Fibroblast of skin of abdomen (primary cell): ENCODE measurements at places on chromosomes 6 and 20.

DNA sequence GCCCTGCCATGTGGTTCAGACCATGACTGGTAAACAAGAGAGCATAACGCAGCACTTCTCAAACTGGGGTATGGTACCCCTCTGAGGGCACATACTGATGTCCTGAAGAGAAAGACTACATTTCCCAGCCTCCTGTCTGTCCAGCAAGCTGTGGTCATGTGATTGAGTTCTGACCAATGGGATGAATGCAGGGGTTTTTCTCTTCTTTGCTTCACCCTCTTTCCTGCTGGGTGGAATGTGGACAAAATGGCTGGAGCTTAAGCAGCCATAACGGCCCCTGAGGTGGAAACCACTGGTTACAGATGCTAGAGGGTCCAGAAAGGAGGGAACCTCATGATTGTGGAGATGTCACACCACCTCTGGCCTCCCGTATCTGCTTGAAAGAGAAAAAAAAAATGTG lies 19.4 kb upstream of the KCNB1 start:
- peak; percentile 10 for DNase-seq

DNA sequence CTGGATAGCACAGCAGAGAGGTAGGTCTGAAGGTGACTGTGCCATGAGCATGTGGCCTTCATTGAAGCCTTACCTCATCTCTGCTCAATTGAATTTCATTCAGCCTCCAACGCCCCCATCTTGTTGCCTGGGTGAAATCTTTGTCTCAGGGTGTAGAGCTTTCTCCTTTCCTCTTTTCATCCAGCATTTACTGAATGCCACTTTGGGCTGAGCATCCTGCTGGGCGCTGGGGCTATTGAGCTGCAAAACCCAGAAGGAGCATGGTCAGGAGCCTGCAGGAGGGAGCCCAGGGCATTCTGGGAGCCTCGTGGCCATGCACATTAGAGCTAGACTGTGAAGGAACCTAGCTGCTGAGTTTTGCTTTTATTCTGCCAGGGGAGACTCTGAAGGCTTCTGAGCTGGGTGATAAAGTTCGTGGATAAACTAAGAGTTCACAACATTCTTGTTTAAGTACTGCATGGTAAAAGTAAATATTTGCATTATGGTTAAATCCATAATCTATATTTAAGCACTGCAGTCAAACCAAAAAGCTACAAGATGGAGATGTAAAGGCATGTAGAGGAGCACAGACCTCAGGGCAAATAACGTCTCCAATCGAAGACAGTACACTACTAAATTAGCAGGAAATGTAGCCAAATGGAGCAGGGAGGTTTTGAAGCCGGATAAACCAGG lies 13.2 kb upstream of the ASXL1 start:
- DNase-seq = no peak

DNA sequence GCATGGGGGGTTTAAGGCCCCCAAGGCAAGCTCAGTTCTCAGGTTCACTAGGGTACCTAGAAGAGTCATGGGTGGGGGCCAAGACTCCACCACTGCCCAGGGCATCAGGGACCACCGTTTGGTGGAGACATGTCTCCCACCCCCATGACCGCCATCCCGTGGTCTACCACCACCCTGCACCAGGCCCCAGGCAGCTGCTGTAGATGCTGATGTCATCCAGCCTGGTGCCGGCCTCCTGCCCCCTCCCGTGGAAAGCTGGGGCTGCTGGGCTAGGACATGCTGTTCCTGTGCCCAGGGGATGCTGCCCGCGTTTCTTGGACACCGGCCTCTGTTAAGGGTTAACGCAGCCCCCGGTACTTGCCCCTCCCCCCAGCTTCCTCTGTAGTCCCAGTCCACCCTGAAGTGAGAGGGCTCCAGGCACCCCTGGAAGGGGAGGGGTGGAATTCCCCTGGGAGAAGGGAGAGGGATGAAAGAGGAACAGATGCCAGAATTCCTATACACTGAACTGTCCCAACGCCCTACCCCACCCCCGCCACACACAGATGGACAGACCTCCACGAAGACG lies 587 bp downstream of the IP6K3 start:
- DNase-seq = peak; percentile 60

DNA sequence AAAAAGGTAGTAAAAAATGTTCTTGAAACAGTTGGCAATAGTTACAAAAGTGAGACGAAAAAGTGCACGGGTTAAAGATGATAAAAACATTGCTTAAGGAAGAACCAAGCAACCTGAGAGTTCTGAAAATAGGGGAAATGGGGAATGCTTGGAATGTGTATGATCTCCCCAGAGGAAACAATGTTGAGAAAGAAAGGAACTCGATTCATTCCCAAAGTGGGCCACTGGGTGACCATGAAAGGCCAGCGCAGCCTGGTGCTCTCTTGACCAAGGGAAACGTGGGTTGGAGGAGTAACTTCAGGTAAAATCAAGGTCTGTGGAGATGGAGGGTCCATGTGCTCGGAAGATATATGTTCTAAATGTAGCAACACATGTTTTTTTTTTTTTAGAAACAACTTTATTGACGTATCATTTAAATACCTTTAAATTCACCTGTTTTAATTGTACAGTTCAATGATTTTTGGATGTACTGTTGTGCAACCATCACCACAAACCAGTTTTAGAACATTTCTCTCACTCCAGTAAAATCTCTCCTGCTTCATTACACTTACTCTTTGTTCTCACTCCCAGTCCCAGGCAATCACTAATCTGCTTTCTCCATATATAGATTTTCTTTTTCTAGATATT lies 34.5 kb upstream of the CEP85L start:
- DNase-seq = no peak

DNA sequence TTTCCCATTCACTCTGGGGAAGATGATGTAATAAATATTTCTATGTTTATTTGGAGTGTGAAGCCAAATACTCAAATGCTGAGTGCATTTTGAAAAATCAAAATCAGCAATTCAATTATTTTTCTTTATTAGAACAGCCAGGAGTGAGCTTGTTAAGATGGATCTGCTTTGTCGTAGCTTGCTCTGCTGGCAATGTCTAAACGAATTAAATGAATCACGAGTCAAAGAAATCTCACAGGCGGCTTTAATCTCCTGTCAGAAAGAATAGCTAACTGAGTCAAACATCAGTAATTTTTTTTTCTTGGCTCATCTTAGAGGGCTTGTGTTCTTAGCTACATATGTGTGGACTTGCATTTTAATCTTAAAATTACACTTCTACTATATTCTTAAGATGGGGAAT lies 100.2 kb upstream of the HMGN3 start:
- no peak for DNase-seq

- no peak for DNase-seq
These were observed 18.1 kb downstream of the PXDC1 start for GRCh38 chr6:3733321-3733925.

DNA sequence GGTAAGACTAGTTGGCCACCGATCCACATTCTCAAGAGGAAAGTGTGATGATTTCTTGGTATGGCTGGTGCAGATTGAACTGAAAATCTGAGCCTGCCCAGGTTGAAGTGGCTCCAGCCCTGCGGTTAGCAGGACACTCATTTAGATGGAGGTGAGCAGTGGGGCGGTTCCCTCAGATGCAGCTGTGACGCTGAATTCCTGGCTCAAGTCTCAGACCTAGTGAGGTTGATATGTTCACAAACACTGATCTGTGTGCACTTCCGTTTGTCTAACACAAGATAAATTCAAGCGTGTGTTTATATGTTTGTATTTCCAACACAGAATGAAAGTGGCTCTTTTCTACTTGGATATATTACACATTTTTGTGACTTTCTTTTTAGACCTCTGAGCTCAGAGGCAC lies 83.4 kb upstream of the FRMD1 start:
- DNase-seq = no peak

DNA sequence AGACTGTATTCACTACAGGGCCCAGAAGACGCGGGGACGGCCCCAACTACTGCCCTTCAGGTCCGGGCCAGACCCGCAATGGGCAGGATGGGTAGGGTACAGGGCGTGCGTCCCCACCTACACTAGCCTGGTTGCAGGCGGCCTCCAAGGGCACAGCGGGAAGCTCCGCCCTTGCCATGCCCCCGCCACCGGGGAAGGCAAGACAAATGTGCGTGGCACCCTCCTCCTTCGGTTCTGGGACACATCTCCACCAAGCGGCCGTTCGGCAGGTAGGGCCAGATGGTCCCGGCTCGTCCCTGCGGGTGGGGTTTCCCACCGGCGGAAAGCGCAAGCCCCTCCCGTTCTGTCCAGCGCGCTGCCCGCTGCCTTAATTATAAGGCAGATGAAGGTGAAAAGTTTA lies 5.6 kb downstream of the NXT1 start:
- DNase-seq = no peak

- no peak for DNase-seq
These were observed 308.6 kb upstream of the CNR1 start for GRCh38 chr6:88474720-88475119.

- no peak for DNase-seq
These were observed 42.0 kb upstream of the TMEM244 start for GRCh38 chr6:129903082-129903481.

- DNase-seq = no peak
These were observed 252.3 kb downstream of the NKAIN2 start for GRCh38 chr6:124055963-124056362.

- no peak for DNase-seq
These were observed 23.2 kb downstream of the LAMA4 start for GRCh38 chr6:112231164-112231563.

DNA sequence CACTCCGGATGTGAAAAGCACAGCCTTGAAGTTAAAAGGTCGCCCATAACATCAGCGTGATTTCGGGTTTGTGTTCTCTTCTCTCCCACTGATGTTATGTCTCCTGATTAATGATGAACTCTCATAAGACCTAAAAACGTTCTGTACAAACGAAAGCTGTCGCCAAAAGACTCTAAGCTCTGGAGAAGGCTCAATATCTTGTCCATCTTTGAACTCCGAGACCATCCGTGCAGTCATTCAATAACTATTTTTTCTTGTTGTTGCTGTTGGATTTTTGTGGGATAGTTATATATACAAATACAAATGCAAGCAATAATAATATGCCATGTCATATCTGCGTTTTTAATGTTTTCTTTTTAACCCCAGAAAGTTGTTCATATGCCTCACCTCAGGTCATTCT lies 291.8 kb upstream of the MARCKS start:
- no peak for DNase-seq
